ENCODE measurements at places on chromosomes 4 and X.

DNA sequence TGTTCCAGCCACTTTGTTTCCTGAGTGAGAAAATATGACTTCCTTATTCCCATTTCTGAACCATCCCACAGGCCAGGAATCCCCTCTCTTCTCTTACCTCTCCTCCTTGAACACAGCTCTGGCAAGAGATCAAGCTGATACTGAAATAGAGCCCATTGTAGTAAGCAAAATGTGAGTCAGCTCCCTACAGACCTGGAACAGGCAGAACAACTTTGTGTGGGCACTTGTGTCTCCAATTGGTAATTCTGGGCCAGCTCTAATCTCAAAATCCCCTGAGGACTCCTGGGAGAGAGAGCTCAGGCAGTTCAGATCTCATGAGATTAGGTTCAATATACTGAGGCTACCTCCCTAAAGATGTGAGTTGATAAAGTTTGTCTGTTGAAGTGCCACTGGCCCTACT is 213.5 kb downstream of the GUCY2F start:
- DNase-seq = no peak

DNA sequence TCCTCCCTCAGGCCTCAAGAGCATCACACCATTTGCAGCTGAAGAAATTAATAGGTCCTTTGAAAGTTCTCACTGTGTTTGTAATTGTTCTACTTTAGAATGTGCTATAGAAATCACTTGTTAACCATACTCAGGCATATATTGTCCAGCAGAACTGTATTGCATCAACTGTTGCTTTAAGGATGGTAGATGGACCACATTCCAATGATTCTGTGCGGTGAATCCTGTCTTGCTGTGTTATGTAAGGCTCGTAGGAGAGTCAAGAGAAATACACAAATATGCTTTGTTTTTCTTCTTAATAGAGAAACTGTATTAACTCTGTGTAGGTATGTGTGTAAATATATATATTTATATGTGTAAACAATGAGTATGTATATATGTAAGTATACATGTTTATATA is 6.3 kb upstream of the ADGRA3 start:
- DNase-seq = no peak

GRCh38 chrX:70488856-70489255 is 44.2 kb downstream of the DLG3 start:
- DNase-seq = no peak

DNA sequence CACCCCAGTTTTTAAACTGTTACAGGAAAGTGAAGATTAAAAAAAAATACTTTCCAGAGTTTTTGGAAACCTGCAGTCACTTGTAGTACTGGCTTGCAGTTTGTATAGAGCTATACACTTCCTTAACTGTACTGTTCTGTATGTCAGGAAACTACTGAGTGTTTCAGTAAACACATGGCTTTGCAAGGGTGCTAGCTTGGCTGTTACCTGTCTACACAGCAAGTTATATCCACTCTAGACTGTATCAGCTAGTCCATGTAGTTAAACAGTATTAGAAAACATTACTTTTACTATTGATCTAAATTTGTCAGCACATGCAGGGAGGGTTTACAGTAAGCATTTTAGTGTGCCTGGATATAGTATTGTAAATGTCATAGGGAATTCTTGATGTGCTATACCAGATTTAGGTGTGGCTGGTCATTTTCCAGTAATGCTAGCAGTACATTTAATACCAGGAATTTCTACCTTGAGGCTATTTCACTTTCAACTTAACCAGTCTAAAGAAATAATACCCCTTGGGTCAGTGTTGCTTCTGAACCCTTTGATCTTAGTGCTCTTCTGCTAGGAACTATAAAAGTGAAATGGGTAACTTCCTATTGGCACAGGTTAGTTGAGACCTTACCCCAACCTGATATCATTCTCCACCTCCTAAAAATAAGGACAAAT is 192.3 kb upstream of the ANKRD50 start:
- DNase-seq = no peak

DNA sequence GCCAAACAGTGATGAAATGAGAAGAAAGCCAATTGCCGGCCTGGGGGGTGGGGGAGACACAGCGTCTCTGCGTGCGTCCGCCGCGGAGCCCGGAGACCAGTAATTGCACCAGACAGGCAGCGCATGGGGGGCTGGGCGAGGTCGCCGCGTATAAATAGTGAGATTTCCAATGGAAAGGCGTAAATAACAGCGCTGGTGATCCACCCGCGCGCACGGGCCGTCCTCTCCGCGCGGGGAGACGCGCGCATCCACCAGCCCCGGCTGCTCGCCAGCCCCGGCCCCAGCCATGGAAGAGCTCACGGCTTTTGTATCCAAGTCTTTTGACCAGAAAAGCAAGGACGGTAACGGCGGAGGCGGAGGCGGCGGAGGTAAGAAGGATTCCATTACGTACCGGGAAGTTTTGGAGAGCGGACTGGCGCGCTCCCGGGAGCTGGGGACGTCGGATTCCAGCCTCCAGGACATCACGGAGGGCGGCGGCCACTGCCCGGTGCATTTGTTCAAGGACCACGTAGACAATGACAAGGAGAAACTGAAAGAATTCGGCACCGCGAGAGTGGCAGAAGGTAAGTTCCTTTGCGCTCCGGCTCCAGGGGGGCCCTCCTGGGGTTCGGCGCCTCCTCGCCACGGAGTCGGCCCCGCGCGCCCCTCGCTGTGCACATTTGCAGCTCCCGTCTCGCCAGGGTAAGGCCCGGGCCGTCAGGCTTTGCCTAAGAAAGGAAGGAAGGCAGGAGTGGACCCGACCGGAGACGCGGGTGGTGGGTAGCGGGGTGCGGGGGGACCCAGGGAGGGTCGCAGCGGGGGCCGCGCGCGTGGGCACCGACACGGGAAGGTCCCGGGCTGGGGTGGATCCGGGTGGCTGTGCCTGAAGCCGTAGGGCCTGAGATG is at the start of gene SHOX:
TSS of gene SHOX (plus strand) at position 180 of the 885 bp plus-strand sequence. CDS start at position 287, 107 bp downstream.
- no peak for DNase-seq

DNA sequence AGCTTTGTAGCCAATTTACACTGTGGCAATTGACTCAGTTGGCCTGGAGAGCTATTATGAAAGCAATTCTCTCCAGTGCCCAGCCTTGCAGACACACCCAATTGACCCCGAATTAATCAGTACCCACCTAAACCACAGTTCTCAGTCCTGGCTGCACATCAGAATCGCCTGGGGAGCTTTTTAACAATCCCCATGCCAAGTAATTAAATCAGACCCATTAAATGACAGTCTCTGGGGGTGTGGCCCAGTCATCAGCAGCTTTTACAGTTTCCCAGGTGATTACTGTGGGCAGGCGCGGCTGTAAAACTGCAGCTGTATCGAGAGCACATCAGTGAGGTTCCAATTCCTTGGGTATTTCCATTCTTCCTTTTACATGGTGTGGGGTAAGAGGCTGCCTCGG is 460.9 kb upstream of the FAT1 start:
- DNase-seq = no peak

DNA sequence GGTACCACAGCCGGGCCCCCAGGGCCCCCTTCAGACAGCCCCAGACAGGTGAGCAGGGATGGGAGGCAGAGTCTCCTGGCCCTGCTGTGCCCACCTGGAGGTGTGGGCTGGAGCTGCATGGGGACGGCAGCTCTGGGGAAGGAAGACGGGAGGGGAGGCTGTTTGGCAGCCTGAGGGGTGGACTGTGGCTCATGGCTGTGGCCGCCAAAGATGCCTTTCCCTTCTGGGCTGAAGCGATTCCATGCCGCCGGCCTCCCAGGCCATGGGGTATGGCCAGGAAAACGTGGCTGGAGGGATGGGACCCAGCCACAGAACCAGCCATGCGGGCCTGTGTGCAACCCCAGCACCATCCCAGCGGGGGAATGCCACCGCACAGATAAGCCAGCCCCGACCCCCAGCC is 65.7 kb downstream of the FAM53A start:
- DNase-seq = no peak

- DNase-seq = no peak
Observed at GRCh38 chr4:186304866-186305505, 39.0 kb downstream of the F11 start.

- no peak for DNase-seq
Observed at GRCh38 chr4:146110871-146111485, 64.5 kb upstream of the LSM6 start.

GRCh38 chr4:39932776-39933402 is 44.8 kb downstream of the PDS5A start:
- no peak for DNase-seq

GRCh38 chrX:24055043-24055356 is 244 bp downstream of the EIF2S3 start:
- DNase-seq = no peak

DNA sequence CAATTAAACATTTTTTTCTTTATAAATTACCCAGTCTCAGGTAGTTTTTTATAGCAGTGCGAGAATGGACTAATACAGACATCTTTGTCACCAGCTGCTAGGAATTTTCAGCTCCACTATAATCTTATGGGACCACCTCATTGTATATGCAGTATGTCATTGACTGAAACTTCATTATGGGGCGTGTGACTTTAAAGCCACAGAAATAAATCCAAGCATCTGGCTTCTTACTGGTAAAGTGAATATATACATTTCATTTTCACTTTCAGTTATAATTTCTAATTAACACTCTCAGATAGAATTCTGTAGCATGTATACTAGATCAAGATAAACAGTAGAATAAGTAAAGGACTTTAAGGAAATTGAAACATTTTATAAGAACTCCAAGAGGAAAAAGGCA is 21.9 kb downstream of the IL15 start:
- no peak for DNase-seq

- DNase-seq = no peak
Observed at GRCh38 chrX:44906041-44906440, 33.1 kb downstream of the KDM6A start.

GRCh38 chrX:106964290-106964689 is 35.7 kb downstream of the MORC4 start:
- no peak for DNase-seq

GRCh38 chr4:121688701-121689100 is 8.1 kb downstream of the ANXA5 start:
- no peak for DNase-seq

DNA sequence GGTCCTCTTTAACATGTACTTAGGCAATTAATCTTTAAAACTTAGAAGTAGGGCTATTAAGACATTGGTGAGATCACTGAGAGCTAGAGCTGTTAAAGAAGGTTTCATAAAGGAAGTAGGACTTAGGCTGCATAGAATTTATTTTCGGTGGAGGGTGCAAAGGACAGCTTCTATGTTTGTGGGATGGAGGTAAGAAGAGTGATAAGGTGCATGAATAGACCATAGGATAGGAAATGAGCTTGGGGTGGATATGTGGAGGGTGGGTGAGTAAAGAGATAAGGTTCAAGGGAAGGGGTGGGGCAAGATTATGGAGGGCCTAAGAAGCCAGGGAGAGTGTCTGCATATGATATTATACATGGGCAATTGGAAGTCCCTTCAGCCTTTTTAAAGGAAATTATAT is 15.9 kb downstream of the RTL9 start:
- no peak for DNase-seq

- no peak for DNase-seq
Observed at GRCh38 chr4:4780729-4781244, 78.7 kb upstream of the MSX1 start.

DNA sequence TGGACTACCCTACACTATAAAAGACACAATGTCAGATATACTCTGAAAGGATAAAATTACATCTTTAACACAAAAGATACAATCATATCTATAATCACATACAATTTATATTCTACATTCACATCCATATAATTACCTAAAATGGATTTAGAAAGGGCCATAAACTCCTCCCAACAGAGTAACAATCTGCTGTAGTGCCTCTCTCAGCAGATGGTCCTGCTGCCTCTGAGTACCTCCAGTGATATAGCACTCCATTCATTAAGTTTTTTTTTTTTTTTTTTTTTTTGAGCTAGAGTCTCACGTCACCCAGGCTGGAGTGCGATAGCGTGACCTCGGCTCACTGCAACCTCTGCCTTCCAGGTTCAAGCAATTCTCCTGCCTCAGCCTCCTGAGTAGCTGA is 7.4 kb downstream of the ANKRD37 start:
- no peak for DNase-seq

DNA sequence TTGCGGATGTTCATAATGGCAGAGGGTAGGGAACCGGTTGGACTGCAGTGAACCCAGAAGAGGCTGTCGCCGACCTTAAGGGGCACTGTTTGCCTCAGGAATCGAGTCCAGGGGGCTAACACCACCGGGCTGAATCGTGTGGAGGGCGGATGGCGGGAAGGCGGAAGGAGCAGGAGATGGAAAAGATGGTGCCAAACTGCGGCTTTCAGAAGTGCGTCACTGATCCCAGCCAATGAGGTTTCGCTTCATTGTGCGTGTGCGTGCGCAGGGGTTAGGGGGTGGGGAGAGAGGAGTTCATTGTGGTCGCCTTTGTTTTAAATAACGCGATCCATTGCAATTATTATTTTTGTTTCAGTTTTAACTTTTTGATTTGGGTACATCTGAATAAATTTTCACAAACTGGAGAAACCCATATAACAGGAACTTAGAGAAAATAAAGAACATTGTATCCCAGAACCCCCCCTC is at the start of gene NAA11:
TSS of gene NAA11 (minus strand) at position 198 of the 465 bp plus-strand sequence. CDS start at position 14, 184 bp downstream.
- DNase-seq = no peak

- no peak for DNase-seq
Observed at GRCh38 chrX:68945603-68946228, 116.9 kb downstream of the EFNB1 start.

- DNase-seq = no peak
Observed at GRCh38 chrX:71489540-71489939, 43.4 kb upstream of the OGT start.

DNA sequence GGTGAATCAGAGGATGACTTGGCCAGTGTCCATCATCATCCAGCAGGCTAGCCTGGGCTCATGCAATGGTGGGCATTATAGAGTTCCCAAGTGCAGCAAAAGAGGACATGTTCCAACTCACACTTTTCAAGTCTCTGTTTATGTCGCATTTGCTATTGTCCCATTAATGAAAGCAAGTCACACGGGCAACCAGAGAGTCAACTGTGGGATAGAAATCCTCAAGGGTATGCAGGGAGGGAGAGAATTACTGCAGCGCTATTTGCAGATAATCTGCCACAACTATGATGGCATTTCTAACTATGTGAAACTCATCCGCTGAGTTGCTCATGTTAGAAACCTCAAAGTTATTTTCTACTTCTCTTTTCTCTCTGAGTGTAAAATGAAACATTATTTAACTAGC is 78.5 kb upstream of the TAB3 start:
- DNase-seq = no peak

Data from dorsolateral prefrontal cortex (tissue), 122 donors.